ENCODE measurements at places on chromosomes 6 and 20.

DNA sequence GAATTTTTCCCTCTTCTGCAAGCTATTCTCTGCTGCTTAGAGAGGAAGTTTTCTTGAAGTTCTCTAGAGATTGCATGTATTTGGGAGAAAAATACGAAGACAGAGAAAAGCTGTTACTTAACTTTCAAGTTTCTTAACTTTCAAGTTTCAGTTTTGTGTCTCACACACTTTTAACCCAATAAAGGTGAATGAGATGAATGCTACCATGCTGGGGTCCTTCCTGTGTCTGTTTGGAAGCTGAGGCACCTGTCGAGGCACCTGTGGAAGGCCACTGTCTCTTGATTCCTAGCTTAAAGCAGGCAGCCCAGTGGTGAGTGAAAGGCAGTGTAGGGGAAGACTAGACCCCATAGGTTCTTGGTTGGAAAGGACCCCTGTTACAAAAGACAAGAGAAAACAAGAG, 372.8 kb upstream of the JARID2 start:
- DNase-seq, result no peak

- DNase-seq, result no peak
Observed at GRCh38 chr20:22442318-22442717, 142.1 kb downstream of the FOXA2 start.

GRCh38 chr6:142088858-142089216, 43.9 kb upstream of the GJE1 start:
- no peak for DNase-seq

- no peak for DNase-seq
Observed at GRCh38 chr6:121442576-121442975, 7.1 kb downstream of the GJA1 start.

Data from type B pancreatic cell (in vitro differentiated cells).